ENCODE measurements at places on chromosomes 3 and 15.

- peaks cover 11% of the 10 kb centered on the region for H3K27me3 ChIP-seq
- no peak for DNase-seq
- H3K4me3 ChIP-seq, result no peak overlapping the region
- H3K4me1 ChIP-seq, result no peaks in the 10 kb centered on the region
Measured at GRCh38 chr3:122132949-122133540, 50.4 kb upstream of the CASR start.

DNA sequence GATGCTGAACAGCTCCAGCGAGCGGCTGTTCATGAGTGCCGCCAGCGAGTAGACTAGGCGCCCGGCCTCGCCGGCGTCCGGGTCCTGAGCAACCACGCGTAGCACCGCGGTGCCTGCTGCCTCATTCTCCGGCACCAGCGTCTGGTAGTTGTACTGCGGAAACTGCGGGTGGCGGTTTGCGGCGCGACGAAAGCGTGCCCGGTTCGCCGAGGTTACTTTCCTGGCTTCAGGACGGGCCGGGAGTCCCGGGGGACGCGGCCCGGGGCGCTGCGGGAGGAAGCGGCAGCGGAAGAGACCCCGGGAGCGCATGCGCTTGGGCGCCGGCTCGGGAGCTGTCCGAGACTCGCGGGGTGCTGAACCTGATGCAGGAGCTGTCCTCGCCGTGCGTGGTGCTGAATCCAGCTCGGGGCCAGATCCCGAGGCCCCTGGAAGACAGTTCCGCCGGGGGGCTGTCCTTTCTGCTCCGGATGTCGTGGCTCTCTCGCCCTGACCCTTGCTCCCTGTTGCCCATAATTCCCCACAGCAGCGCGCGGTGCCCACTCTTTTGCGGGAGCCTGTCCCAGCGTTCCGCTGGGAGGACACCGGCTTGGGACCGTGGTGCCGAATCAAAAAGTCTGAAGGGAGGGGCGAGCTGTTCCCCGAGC lies 1.1 kb downstream of the CELSR3 start:
- peak; percentile 77 for DNase-seq
- H3K4me3 ChIP-seq, result peak overlapping the region; percentile 34
- H3K27me3 ChIP-seq, result peaks cover 43% of the 10 kb centered on the region
- H3K36me3 ChIP-seq, result peaks cover 7% of the 10 kb centered on the region
- no peak overlapping the region for H3K27ac ChIP-seq
- H3K4me1 ChIP-seq, result peaks cover 14% of the 10 kb centered on the region

DNA sequence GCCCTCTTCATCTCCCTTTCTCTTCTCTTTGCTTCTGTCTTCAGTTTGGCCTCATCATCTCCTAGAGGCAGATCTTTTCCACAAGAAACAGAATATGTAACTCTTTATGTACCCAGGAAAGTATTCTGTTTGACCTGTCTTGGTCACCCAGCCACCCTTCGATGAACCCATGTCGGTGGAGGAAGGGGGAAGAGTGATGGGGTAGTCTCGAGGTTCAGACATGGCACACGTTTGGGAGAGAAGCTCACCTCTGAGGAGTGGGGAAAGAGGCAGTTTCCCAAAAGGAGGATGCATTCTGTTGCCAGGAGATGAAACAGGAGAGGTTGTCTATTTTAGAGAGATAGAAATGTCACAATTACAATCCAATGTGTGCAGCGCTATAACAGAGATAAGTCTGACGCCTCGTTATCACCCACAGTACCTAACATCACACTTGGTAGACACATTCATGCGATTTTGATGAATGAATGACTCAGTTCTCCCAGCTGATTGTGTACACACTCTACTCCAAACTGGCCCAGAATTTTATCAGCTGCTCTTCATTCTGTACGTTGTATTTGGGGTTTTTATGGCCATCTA lies 722 bp upstream of the CCDC50 start:
- DNase-seq, result no peak
- H3K4me3 ChIP-seq, result peak overlapping the region; percentile 46
- peak overlapping the region; percentile 37 for H3K27ac ChIP-seq
- no peaks in the 10 kb centered on the region for H3K36me3 ChIP-seq
- peaks cover 7% of the 10 kb centered on the region for H3K4me1 ChIP-seq
- peaks cover 57% of the 10 kb centered on the region for H3K27me3 ChIP-seq

- no peak overlapping the region for H3K4me3 ChIP-seq
- no peaks in the 10 kb centered on the region for H3K36me3 ChIP-seq
- H3K4me1 ChIP-seq, result no peaks in the 10 kb centered on the region
- DNase-seq, result no peak
Measured at GRCh38 chr3:64209866-64210621, 15.2 kb downstream of the PRICKLE2 start.

GRCh38 chr3:144677103-144677502 lies 705.5 kb downstream of the DIPK2A start:
- no peaks in the 10 kb centered on the region for H3K36me3 ChIP-seq
- DNase-seq, result no peak
- no peak overlapping the region for H3K27ac ChIP-seq
- H3K4me1 ChIP-seq, result no peaks in the 10 kb centered on the region

DNA sequence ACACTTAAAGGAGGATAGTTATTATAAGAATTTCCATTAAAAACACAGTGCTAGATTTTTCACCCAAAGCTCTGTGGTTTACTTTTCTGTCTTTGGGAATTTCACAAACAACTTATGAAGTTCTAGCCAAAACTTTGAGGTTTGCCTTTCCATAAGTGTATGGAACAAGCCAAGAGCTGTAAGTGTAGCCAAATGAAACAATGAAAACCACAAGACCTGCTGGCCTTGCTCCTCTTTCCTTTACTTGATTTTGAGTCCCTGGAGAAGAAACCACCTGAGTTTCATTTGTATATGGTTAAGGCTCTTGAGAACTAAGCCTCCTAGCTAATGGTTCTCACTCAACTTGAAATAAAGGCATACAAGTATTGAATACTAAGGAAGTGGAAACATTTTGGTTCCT lies 365.3 kb upstream of the EPHA3 start:
- no peaks in the 10 kb centered on the region for H3K27me3 ChIP-seq
- no peaks in the 10 kb centered on the region for H3K4me1 ChIP-seq
- no peak overlapping the region for H3K27ac ChIP-seq
- no peak for DNase-seq
- no peaks in the 10 kb centered on the region for H3K36me3 ChIP-seq

DNA sequence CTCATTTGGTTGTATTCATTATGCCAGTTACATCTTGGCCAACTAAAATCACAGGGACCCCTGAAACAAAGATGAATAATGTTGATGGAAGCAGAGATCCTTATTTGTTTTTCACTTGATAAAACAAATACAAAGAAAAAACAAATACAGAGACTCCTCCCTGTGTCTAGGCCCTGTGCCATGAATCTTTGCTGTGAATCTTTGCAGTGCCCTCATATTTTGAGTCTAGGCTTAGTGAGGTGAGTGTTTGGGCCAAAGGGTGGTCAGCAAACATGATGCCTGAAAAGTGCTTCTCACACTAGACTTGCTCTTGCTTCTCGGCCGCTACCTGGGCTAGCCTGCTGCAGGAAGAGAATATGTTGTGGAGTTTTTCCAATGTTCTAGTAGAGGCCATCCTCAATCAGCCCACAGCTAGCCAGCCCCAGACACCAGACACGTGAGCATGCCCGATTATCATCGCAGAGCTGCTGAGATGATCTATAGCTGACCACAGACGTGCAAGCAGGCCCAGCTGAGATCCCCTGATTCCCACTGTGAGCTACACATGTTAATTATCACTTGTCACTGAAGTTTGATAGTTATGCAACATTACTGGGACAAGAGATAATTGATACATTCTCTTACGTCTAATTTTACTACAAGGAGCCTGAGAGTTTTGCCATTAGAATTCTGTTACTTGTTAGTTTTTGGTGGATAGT lies 191.4 kb downstream of the THRB start:
- no peak for DNase-seq
- H3K27me3 ChIP-seq, result peaks cover 8% of the 10 kb centered on the region
- H3K4me3 ChIP-seq, result no peak overlapping the region
- H3K36me3 ChIP-seq, result no peaks in the 10 kb centered on the region

DNA sequence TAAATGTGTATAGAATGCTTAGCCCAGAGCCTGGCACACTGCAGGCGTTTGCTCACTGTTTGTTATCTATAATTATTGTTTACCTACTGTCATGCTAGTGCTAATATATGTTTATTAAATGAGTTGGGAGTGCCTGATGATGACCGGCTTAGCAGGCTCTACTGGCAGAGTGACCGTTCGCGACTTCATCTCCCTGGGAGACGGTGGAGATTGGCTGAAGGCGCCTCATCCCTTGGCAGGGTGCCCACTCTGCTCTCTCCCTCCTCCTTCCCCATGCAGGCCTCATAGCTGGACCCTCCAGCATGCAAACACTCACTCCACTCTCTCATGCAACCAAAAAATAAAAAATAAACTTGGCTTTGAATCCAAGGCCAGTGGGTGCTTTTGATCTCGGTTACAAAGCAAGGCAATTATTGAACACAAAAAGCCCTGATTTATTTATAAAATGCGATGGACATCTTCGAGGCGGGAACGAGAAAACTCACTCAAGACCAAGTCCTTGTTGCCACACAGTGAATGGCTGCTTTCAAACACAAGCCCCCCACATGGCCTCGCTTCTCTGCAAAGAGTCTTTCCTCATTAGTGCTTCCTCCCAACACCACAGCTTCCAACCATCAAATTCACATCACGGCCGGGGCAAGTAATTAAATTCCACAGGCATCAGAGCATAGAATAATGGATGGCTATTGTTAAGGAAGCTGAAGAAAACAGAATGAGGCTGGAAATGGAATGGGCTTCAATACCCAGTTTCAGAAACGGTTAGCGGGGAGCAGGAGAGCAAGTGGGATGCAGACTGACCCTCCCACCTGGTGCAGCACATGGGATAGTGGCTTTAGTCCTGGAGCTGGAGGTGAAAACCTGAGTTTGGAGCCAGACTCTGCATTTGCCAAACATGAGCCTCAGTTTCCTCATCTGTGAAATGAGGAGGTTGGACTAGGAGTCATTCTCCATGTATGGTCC lies 135.7 kb upstream of the RAD18 start:
- no peaks in the 10 kb centered on the region for H3K36me3 ChIP-seq
- H3K27me3 ChIP-seq, result no peaks in the 10 kb centered on the region
- no peak for DNase-seq
- H3K27ac ChIP-seq, result no peak overlapping the region

DNA sequence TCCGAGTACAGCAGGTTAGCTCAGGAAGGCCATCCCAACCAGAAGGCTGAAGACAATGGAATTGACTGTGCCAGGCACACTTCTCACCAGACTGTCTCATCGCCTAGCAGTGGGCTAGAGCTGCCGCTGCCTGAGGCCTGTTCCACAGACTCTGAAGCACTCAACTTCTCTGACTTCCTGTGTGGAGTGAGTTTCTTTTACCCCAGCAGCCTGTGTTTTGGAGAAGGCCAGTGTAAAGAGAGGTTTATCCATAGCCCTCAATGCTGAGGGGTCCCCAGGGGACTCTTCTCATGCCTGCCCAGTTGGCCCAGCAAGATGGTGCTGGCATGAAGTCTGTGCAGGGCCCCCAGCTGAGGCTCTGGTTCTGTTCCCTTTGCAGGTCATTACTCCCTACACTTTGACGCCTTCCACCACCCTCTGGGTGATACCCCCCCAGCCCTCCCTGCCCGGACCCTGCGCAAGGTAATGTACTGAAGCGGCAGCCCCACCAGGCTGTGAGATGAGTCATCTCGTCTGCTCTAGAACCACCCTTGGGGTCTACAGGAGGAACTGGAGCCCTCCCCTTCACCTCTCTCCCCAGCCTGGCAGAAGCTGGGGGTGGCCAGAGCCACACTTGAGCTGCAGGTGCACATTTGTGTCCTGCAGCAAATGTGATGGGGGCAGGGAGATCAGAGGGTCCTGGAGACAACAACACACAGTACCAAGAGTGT lies 5.2 kb upstream of the MANF start:
- no peak overlapping the region for H3K4me3 ChIP-seq
- H3K27ac ChIP-seq, result no peak overlapping the region
- H3K36me3 ChIP-seq, result peaks cover 5% of the 10 kb centered on the region
- H3K27me3 ChIP-seq, result no peaks in the 10 kb centered on the region

GRCh38 chr3:105466495-105467404 lies 100.0 kb downstream of the ALCAM start:
- H3K4me1 ChIP-seq, result no peaks in the 10 kb centered on the region
- no peaks in the 10 kb centered on the region for H3K36me3 ChIP-seq
- H3K4me3 ChIP-seq, result no peak overlapping the region
- peaks cover 4% of the 10 kb centered on the region for H3K27me3 ChIP-seq
- DNase-seq, result no peak

- no peak overlapping the region for H3K4me3 ChIP-seq
- H3K27me3 ChIP-seq, result no peaks in the 10 kb centered on the region
- no peak for DNase-seq
- H3K36me3 ChIP-seq, result peaks cover 16% of the 10 kb centered on the region
- peak overlapping the region; percentile 56 for H3K27ac ChIP-seq
- peaks cover 14% of the 10 kb centered on the region for H3K4me1 ChIP-seq
Measured at GRCh38 chr15:49135911-49136310, 19.5 kb downstream of the COPS2 start.

DNA sequence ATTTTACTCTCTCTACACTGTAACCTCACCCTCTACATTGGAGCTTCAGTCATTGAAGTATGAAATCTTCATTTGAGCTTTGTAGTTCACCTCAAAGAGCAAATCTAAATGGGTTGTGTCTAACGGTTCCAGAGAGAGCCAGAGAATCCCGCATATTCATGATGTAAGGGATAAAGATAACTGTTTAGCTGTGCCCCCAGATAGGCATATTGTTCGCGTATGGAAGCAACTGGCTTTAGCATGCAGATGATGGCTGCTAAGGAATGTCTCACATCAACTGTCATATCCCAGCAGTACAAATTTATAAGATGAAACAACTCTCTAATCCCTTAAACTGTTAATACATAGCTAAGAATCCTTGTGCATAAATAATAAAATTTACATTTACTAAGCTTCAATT lies 412.7 kb upstream of the ROBO2 start:
- H3K27me3 ChIP-seq, result no peaks in the 10 kb centered on the region
- no peak overlapping the region for H3K27ac ChIP-seq
- no peaks in the 10 kb centered on the region for H3K36me3 ChIP-seq
- H3K4me1 ChIP-seq, result no peaks in the 10 kb centered on the region
- H3K4me3 ChIP-seq, result no peak overlapping the region

DNA sequence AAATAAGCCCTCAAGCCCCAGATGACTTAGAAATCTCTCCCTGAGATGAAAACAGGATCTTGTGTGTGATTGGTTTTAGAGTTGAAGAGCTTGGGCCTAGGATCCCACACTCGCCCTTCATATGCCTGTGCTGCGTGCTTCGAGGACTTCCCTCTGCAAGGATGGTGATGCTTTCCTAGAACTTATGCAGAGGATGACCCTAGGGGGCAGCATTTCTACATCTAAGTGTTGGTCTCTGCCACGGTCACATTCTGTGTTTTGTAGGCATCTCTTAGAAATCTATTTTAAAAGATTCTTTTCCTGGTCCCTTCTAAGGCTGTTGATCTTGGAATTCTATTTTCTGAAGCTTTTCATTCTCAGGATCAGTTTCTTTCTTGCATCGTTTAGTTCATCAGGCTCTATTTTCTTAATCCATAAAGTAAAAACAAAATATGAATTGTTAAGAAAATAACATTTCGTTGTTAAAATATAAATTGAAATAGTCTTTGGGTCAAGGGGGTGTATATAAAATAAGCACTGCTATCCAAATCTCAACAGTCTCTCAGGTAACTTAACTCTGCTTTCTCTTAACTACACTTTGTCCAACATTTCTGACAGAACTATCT lies 45.7 kb downstream of the WDR76 start:
- no peak overlapping the region for H3K27ac ChIP-seq
- H3K27me3 ChIP-seq, result no peaks in the 10 kb centered on the region
- no peak for DNase-seq
- no peak overlapping the region for H3K4me3 ChIP-seq
- peaks cover 34% of the 10 kb centered on the region for H3K36me3 ChIP-seq

- H3K4me1 ChIP-seq, result no peaks in the 10 kb centered on the region
- no peak overlapping the region for H3K4me3 ChIP-seq
- H3K27me3 ChIP-seq, result peaks cover 8% of the 10 kb centered on the region
- no peak overlapping the region for H3K27ac ChIP-seq
- no peak for DNase-seq
Measured at GRCh38 chr15:26049900-26050657, 187.0 kb upstream of the ATP10A start.

Data from activated naive CD8-positive, alpha-beta T cell treated with anti-CD3 and anti-CD28 coated beads for 36 hours (primary cell).